ENCODE measurements at places on chromosomes 11 and 22.

DNA sequence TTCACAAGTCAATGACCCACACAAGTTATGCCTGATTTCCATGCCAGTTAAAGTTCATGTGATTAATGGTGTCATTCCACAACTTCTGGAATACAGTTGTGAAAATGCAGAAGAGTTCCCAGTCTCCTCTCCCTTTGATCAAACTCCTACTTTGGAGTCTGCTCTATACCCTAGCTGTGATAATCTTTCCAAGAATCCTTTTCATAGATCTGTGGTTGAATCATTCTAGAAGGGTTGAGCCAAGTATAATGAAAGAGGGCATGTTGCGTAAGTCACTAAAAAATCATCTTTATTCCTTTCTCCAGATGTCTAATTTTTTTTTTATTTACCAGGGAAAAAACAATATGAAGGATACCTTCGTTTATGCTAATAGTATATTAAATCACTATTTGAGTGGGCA lies 89.7 kb upstream of the CARD18 start:
- DNase-seq, result no peak

- no peak for DNase-seq
Observed at GRCh38 chr11:121095561-121095960, 5.5 kb upstream of the TECTA start.

- DNase-seq, result no peak
Observed at GRCh38 chr11:13602844-13603243, 65.6 kb upstream of the FAR1 start.

GRCh38 chr11:69202511-69203221 lies 46.9 kb downstream of the SMIM38 start:
- no peak for DNase-seq

DNA sequence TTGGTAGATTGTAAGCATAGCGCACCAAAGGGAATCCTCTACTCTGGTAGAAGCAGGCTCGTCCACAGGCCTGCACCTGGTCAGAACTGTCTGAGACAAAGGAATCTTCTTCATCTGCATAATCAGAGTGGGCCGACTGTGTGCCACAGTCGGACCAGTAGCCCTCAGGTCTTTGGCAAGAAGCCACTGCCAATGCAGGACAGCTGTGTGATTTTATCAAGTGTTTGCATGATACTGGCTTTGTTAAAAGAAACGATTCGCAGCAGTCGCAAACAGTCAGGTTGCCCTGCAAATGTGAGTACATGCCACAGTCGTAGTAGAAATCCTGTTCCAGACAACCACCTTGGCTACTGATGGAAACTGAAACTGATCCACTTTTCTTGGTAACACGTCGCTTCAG lies 4.9 kb upstream of the CCDC34 start:
- DNase-seq, result no peak

GRCh38 chr22:31726692-31727091 lies 23.2 kb downstream of the PRR14L start:
- no peak for DNase-seq

- DNase-seq, result no peak
Observed at GRCh38 chr22:44693756-44694155, 8.2 kb upstream of the PRR5 start.

- peak; percentile 96 for DNase-seq
Observed at GRCh38 chr11:111911563-111912401, at the start of gene CRYAB. Gene CRYAB (minus strand): TSS chr11:111911770. CDS start chr11:111911724, 46 bp downstream.

DNA sequence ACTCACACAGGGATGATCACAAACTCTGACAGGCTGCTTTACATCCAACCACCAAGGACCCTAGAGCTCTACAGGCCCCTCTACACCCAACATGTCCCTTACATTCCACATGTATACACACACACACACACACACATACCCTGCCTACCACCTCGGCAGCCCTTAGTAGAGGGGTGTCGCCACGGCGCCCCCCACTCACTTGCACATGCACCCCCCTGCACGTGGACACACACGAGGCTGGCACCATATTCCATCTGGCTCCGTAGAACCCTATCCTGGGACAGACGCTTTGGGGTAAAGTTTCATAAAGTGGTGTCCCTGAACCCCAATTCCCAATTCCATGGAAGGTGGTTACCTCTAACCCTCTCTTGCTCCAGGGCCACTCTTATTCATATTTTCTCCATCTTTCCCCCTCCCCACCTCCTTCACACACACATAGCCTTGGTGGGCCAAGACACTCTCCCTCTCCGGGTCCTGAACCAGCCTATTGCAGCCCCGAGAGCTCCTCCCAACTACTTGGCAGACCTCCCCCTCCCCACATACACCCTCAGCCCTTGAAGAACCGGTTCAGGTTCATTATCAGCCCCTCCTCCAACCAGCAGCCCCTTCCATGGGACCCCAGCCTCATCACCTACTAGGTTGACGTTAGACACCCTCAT lies 809 bp downstream of the PDE2A start:
- DNase-seq, result no peak

- DNase-seq, result no peak
Observed at GRCh38 chr22:45740236-45740635, 68.6 kb downstream of the ATXN10 start.

- DNase-seq, result no peak
Observed at GRCh38 chr11:75461151-75461550, 28.1 kb upstream of the KLHL35 start.

DNA sequence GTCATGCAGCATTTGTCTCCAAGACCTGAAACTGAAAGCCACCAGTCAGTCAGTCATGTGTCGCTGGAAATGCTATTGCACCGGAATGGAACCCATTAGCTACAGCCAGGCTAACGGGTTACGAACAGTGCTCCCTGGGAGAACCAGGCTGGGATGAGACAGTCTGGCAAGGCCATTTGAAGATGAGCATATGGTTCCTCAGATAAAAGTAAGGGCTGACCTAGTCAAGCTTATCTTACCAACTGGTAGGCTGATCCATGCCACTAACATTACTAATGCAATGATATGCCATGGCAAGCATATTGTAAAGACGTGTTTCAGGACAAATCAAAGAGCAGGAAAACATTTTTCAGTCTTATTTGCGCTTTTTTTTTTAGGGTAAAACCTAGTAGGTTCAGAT lies 28.4 kb downstream of the NAP1L4 start:
- no peak for DNase-seq

GRCh38 chr11:130456286-130456685 lies 7.8 kb downstream of the ADAMTS15 start:
- no peak for DNase-seq

GRCh38 chr11:2377511-2378443 lies 667 bp downstream of the CD81 start:
- peak; percentile 58 for DNase-seq

GRCh38 chr22:19704355-19705015 lies 9.8 kb upstream of the SEPTIN5 start:
- no peak for DNase-seq

- DNase-seq, result no peak
Observed at GRCh38 chr22:35092406-35092805, 26.4 kb downstream of the ISX start.

- DNase-seq, result no peak
Observed at GRCh38 chr11:43879789-43880639, 617 bp upstream of the ALKBH3 start.

DNA sequence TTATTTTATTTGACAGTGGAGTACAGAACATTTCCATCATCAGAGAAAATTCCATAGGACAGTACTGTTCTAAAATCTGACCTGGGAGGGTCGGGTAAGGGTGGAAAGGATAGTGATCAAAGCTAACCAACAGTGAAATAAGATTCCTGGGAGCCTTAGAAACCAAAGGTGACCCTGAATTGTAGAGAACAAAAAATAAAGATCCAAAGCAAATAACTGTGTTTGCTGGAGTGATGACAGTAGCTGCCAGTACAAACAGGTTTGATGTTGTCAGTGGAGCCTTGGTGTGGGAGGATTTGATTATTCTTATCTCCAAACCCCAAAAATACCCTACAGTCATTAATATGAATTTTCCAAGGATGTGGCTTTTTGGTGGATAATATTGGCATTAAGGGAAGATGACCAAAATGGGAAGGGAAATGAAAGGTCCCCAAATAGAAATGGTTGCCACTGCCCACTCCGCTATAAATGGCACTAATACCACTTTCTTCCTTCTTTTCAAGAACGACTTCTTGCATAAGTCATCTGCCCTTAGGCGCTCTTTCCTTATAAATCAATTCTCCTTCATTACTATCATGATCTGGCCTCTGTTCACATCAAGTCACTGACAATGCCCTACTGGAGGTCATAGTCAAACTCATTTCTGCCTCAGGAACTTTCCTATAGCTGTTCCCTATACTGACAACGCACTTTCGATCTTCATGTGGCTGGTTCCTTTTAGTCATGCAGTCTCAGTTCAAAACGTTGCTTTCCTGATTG lies 44.4 kb downstream of the EHF start:
- DNase-seq, result no peak

DNA sequence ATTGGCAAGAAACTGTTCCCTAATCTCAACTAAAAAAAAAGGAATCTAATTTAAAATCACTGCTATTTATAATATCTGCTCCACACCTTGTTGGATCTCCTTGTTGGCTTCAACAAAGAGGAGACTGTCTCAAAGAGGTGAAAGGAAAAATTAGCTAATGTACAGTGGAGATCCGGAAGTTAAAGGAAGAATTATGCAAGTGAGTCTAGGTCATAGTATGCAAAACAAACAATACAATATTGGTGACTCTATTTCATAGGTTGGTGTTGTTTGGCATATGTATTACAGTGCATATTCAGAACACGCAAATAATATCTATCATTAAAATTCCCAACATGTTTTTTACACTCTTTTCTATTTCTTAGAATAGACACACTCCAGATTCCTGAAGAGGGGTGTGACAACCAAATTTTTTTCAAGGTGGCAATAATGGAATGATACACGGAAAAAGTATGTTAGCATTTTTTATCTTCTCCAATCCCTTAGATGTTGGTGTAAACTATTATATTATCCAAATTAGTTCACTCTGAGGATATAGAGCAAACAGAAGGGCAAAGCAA lies 685.3 kb downstream of the KCNA4 start:
- DNase-seq, result no peak

DNA sequence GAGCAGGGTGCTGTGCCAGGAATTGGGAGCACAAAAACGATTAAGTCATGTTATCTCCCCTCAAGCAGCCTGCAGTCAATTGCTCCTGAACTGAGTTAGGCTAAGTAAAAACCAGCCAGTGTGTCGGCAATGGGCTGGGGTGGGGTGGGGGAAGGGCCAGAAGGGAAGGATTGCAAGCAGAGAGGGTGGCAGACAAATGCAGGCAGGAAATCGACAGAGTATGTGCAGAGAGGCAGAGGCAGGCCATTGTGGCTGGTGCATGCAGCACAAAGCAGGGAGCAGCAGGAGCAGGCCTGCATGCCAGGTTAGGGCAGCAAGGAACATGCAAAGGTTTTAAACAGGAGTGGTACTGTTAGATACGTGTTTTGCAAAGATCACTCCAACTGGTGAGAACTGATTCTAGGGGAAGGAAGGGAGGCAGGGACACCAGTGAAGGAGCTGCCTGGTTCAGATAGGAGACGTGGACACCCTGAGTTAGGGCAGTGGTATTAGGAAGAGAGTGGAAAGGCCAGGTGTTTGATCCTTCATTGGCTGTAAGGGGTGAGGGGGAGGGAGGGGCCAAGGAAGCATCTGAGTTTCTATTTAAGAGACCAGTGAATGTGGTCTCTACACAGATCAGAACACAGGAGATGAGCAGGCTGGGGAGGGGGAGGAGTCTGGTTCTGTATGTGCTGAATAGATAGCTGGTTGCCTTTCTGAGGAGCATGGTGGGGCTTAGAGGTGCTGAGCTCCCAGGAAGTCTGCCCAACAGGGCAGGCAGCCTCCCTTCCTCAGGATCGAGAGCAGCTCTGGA lies 70.8 kb upstream of the PHOX2A start:
- no peak for DNase-seq

DNA sequence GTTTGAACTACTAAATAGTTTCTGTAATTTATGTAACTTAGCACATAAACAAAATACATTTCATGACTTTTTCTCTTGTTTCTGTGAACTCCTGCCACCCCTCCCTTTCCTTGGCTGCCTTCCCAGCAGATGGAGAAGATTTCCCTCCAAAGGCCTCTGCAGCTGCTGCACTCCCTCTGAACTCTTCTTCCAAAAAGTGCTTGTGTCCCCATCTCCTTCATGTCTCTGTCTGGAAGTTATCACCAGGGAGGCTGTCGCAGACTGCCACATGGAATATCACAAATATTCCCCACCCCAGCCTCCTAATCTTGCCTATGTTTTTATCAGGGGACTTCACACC lies 1068.3 kb downstream of the OPCML start:
- no peak for DNase-seq

DNA sequence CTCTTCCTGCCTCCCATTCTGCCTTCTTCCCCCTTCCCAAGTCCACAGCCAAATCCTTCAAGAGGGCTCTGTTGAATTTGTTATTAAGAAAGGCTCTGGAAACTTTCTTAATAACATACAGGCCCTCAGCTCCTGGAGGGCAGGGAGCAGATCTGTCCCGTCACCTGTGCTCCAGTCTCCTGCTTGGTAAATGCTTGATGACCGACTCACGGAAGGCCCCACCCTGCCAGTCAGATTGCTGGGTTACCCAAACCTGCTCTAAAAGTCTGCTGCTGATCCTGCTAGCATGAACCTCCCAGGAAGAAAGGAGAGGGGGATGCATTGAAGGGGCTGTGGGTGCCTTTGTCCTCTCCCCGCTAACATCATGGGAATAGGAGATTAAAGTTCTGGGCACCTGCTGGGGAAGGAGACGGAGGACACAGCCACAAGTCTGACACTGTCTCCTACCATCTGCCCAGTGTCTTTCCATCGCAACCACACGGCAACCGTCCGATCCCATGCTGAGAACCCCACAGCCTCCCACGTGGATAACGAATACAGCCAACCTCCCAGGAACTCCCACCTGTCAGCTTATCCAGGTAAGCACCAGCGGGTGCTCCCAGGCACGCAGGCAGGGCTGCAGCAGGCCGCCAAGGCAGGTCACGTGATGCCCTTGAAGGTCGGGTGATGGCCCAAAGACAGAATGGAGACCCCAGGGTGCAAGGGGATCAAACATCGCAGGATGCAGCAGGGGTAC lies 22.5 kb downstream of the CD5 start:
- DNase-seq, result no peak

DNA sequence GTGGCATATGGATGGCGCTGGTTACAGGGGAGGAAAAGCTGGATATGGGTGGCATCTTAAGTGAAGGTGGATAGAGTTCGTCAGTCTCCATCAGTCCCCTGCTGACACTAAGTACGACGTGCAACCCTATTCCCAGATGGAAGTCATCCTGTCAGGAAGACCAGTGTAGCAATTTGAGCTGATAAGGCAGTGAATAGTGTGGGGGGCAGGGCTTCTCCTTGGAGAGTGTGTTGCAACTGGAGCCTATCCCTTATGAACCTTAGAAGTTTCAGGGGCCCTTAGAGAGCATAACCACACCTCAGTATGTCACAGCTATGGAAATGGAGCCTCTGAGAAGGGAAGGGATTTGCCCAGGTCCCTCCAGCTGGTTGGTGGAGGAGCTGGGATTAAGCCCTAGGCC lies 36.1 kb upstream of the ANKK1 start:
- DNase-seq, result no peak

DNA sequence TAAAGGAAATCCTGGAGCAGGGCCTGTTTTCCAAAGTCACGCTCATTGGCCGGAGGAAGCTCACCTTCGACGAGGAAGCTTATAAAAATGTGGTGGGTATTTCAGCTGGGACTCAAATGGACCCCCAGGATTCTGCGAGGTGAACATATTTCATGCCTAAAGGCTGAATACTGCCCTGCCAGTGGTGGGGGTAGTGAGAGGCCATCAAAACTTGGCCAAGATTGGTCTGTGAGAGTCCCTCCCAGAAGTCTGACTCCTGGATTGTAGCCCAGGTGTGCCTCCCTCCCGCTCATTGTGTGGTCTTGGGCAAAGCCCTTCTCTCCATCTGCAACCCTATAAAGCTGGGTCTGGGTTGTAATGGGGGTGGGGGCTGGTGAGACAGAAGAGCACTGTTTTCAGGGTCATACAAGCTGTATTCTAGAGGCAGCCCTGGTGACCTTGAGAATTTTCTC lies 853 bp downstream of the HTATIP2 start:
- no peak for DNase-seq

- no peak for DNase-seq
Observed at GRCh38 chr11:35617316-35617686, 959 bp upstream of the FJX1 start.
